IMR-90 (cell line): ENCODE measurements at places on chromosomes 11 and 22. TPM values are rescaled to one million over a fixed set of nuclear protein-coding genes. Genes with fewer than 3 reads are reported as not detected.

- no peaks in the 10 kb centered on the region; the same call in 1 of the 2 replicates for H3K27me3 ChIP-seq
- no peak for DNase-seq
- no peaks in the 10 kb centered on the region for H3K36me3 ChIP-seq
- no peak overlapping the region for H3K4me3 ChIP-seq
Measured at GRCh38 chr11:116173941-116174911, 598.6 kb downstream of the BUD13 start.

OR52E5 gene
- total RNA-seq = not detected in 2 replicates

DNA sequence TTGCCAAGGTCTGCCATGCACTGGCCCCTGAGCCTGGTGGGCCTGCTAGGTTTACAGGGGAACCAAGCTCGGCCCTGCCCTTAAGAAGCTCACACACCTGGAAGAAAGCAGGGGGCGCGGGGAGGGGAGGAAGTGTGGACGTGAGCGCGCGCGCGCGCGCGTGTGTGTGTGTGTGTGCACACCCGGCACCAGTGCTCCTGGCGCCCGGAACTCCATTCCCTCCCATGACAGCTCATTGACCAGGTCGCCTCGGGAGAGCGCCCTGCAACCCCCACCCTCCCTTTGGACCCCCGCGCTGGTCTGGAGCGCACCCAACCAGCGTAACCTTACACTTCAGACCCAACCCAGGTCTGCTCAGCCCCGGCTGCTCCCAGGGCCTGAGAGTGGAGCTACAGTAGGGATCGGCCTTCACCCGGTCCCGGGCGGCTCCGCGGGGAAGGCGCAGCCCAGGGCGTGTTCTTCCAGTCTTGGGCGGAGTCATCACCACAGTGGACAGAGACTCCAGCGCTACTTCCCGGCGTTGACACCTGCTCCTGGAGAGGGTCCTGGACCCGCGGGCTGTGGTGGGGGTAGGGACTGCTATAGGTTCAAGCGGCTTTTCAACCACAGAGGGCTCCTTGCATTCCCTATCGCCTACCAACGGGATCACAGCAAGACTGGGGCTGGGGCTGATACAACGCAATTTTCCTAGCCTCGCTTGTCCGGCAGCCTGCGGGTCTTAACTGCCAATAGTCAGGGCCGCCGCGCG is 1.5 kb downstream of the GALNT18 start:
- DNase-seq = peak; percentile 12
- peak overlapping the region; percentile 48 for H3K4me3 ChIP-seq
- H3K4me1 ChIP-seq = peaks cover 4% of the 10 kb centered on the region
- H3K27ac ChIP-seq = no peak overlapping the region; the same call in 1 of the 2 replicates
- no peaks in the 10 kb centered on the region for H3K36me3 ChIP-seq

- no peak overlapping the region for H3K4me3 ChIP-seq
- DNase-seq = peak; percentile 12
- no peak overlapping the region for H3K27ac ChIP-seq
Measured at GRCh38 chr11:107810875-107811274, 47.7 kb downstream of the SLC35F2 start.

- no peaks in the 10 kb centered on the region for H3K27me3 ChIP-seq
- peak; percentile 70 for DNase-seq
- H3K4me3 ChIP-seq = no peak overlapping the region
- H3K4me1 ChIP-seq = peaks cover 3% of the 10 kb centered on the region; the same call in 1 of the 2 replicates
- H3K36me3 ChIP-seq = no peaks in the 10 kb centered on the region
Measured at GRCh38 chr22:30809086-30809485, 114.4 kb downstream of the OSBP2 start.

DNA sequence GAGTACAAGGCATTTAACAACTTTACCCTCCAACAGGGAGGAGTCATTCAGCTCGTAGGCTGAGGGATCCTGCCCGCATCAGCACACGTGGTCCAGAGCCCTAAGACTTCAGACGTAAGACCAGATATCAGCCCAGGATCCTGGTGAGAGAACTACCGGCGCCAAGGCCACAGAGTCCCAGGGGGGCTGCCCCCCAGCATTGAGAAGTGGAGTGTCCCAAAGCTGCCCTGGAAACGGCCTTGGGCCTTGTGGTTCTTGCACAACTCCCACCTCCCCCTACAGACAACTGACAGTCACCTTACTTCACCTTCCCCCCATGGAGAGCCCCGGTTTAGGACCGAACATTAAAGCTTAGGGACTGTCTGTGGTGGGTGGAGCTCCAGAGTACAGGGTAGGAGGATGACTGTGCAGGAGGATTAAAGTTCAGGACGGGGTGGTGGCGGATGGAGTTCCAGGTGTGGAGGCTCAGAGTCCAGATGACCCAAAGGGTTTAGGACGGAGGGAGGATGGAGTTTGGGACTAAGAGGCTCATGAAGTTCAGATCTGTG is 1.0 kb downstream of the C11orf91 start:
- H3K4me3 ChIP-seq = no peak overlapping the region
- no peak overlapping the region for H3K27ac ChIP-seq
- H3K27me3 ChIP-seq = no peaks in the 10 kb centered on the region
- no peak for DNase-seq
- H3K4me1 ChIP-seq = peaks cover 27% of the 10 kb centered on the region

DNA sequence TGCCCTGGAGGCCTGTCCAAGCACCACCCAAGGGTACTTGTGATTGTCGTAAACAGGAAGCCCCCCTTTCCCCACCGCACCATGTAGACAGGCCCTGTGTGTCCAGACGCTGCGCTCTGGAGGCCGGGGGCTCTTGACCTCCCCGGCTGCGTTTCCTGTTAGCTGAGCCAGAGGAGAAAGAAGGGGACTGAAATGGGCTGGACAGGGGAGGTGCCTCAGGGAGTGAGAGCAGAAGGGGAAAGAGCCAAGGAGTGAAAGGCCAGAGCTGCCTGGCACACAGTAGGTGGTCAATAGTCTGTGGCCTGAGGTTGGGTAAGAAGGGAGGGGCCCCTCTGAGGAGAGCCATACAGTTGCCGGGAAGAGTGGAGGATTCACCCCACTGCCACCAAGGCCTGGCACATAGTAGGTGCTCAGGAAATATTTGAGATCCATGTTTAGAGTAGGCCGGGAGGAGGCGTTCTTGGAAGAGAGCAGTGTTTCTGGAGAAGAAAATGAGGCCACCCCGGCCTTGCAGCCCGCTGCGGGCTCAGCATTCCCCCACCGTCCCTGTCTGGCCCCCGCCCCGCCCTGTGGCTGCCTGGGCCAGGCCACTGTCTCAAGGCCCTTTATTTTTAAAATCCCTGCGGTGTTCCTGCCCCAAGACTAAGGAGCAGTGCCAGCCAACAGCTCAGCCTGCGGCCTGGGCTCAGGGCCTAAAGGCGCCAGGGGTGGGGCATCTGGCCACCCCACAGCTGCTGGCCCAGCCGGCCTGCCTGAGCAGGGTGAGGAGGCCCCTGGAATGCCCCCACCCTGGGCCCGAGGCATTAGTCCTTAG is 13.6 kb upstream of the CDC42EP1 start:
- peaks cover 28% of the 10 kb centered on the region for H3K4me1 ChIP-seq
- no peak overlapping the region for H3K4me3 ChIP-seq
- peak overlapping the region; percentile 68 for H3K27ac ChIP-seq
- no peaks in the 10 kb centered on the region for H3K36me3 ChIP-seq
- DNase-seq = peak; percentile 68

VPS26B gene
- 38.9 and 51.1 TPM in 2 replicates for total RNA-seq

TSSK2 gene
- not detected in 2 replicates for total RNA-seq

DNA sequence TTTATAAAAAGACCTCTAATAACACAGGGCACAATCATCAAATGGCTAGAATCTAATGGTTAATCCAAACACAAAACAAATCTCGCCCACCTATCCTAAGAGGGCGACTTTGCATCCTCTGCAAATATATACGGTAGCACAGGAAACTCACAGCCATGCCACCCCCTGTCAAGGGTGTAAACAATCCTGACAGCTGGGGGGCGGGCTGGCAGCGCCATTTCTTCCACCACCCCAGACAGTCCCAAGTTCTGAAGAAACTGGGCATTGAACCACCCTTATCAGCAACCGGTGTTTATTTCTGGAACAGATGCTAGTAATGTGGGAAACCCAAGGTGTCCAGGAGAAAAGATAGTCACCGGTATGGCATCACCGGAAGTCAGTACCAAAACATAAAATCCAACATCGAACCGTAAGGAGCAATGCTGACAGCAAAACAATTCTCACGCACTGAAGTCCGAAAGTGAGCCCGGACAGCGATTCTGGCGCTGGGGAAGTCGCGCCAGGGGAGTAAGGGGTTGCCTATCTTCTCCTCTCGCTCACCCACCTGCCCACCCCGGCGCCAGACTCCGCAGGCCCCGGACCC is 825 bp downstream of the FBXO3 start:
- H3K4me1 ChIP-seq = peaks cover 11% of the 10 kb centered on the region
- H3K4me3 ChIP-seq = peak overlapping the region; percentile 82
- H3K36me3 ChIP-seq = peaks cover 4% of the 10 kb centered on the region
- no peaks in the 10 kb centered on the region for H3K27me3 ChIP-seq

- no peak overlapping the region for H3K4me3 ChIP-seq
- H3K4me1 ChIP-seq = peaks cover 22% of the 10 kb centered on the region
- H3K36me3 ChIP-seq = no peaks in the 10 kb centered on the region
Measured at GRCh38 chr22:45470871-45471270, 31.8 kb upstream of the FBLN1 start.

SYNGR1 gene
- 6.3 and 19.7 TPM in 2 replicates for total RNA-seq
